ENCODE measurements at places on chromosomes 1 and 21.
A peak's percentile ranks its signal among the peaks of the same experiment; 100 is the strongest.

GRCh38 chr1:28417926-28418637 is 48.5 kb downstream of the PHACTR4 start:
- no peak for DNase-seq

DNA sequence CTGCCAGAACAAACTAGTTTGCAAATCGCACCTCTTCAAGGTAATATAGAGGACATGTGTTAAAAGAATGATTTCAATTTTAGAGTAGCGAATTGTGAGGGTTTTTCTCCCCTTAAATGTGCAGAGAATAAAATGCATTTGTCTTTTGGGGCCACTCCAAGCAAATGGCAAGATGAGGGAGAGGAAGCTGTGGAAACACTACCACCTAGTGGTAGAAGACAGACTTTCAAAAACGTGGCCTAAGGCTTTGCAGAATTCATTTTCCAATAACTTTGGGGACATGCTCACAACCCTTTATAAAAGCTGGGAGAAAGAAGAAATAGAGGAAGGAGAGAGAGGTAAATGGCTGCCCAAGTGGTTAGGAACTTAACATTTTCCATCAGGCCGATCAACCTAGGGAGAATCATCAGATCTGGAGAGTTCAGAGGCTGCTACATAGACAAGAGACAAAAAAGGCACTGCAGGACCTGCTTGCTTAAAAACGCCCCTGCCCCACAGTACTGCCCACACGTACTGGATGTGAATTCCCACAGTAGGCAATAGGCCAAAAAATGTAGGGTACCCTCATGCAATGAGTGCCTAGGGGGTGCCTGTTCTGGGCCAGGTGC is 15.7 kb upstream of the RCAN1 start:
- peak; percentile 25 for DNase-seq

GRCh38 chr1:84582802-84583587 is 8.8 kb upstream of the CTBS start:
- peak; percentile 14 for DNase-seq

DNA sequence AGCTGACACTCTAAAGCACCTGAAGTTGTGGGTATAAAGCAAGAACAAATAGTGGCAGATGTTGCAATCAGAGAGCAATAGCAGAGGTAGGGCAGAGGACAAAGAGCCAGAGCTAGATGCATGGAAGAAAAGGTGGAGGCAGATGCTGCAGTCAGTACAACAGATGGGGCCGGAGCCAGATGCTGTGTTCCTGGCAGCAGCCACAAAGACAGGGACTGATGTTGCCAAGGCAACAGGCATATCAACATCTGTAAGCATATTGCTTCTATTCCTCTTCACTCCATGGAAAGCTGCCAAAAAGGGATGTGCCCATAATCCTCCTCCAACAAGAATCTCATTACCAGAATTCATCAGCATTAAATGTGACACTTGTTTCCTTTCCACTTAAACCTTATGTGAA is 108.0 kb downstream of the TNNI3K start:
- peak; percentile 6 for DNase-seq

- DNase-seq: peak; percentile 77
Observed at GRCh38 chr1:44030605-44031251, 534 bp downstream of the SLC6A9 start.

DNA sequence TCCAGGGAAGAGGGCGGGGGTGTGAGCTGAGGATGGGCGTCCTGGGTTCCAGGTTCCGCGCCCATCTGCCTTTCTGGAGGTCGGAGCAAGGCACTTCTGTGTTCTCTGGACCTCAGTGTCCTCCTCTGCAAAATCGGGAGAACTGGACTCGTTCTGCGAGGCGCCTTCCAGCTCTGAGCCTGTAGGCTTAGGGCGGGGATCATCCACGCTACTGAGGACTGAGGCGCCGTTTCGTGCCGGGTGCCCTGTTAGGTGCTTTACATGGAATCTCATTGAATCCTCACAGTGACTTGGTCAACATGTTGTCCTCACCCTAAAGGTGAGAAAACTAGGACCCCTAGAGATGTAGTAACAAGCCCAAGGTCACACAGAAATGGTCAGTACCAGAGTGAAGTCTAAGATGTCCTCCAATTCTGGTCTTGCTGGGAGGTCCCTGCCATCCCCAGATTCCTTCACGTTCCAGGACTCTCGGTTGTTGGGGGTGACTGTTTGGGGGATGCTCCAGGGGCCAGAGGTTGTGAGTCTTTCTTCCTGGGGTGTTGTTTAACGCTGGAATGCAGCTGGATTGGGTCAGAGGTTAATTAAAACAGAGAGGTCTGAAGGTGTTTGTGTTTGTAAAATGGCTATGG is 677 bp downstream of the PRKAA2 start:
- peak; percentile 10 for DNase-seq

DNA sequence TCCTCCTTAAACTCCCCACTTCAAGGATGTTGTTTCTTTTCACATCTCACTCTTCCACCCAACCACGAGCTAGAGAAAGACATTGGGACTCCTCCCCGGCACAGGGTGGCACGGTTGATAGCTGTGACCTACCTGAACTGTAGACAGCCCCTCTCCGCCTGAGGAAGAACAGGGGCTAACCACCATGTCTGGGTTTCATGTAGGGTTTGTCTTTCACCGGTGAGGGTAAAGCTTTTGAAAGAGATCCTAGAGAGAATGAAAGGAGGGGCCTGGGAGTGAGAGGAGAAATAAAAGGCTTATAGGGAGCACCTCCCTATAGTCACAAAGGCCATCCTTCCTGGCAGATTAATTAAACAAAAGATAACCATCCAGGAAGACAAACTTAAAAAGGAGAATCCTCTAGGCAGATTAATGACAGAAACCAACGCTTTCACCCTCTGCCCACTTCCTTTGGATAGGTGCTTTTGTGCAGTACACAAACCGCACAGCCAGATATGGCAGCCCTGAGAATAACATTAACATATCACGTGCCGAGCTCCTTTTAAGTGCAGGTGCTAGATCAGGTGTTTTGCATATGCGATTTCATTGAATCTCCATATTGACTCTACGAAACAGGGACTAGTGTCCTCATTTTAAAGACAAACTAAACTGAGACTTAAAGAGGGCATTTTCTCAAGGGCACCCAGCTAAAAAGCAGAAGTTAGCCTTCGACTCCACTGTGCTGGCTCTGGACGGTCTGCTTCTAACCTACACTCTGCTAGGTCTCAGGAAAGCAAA is 178.1 kb upstream of the RUNX1 start:
- no peak for DNase-seq

GRCh38 chr1:89815611-89816010 is 5.2 kb upstream of the LRRC8D start:
- DNase-seq: no peak

DNA sequence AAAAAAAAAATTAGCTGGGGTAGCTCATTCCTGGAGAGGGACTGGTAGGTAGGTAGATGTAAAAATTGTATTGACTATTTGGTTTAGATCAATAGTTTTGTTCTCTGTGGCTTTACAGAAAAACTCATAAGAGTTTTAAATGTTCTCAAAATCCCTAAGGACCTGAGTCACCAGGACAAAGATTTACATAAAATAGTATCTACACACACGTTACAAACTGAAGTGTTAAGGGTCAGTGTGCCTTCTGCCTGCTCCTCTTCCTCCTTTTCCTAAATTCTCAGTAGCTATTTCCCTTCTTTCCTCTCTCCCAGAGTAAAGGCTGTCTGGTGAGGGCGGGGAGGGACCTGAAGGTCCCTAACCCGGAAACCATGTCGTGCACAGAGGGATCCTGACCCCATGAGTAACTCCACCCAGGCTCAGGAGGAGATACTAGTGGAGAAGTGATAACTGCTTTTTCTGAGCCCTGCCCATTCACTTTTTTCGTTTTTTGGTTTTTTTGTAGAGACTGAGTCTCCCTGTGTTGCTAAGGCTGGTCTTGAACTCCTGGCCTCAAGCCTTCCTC is 8.1 kb downstream of the PLEKHM2 start:
- no peak for DNase-seq
